ENCODE measurements at places on chromosomes 16 and 17. TPM values are rescaled to one million over a fixed set of nuclear protein-coding genes. Genes with fewer than 3 reads are reported as not detected.

Gene MYL11
- total RNA-seq: 1.2 TPM

Gene VMO1
- not detected for total RNA-seq

Gene TBC1D28
- total RNA-seq: not detected

Gene NPIPB2
- 6.9 TPM for total RNA-seq

Gene KRT32
- total RNA-seq: not detected

Gene UTS2R
- not detected for total RNA-seq

Gene CCL3
- 52.7 TPM for total RNA-seq

Gene BRIP1
- total RNA-seq: 17.0 TPM

Gene GINS2
- 74.1 TPM for total RNA-seq

Gene TMC7
- total RNA-seq: not detected

Gene ADAD2
- 0.66 TPM for total RNA-seq

Gene KCNJ2
- total RNA-seq: not detected

Gene HCRT
- not detected for total RNA-seq

Gene DUS1L
- total RNA-seq: 175 TPM

Gene IL21R
- total RNA-seq: 99.5 TPM

- H3K27ac ChIP-seq: no peak overlapping the region
- H3K27me3 ChIP-seq: no peaks in the 10 kb centered on the region
- no peak for DNase-seq
- no peaks in the 10 kb centered on the region for H3K4me1 ChIP-seq
Observed at GRCh38 chr17:73132085-73132492, 32.7 kb upstream of the SSTR2 start.

- no peaks in the 10 kb centered on the region for H3K27me3 ChIP-seq
- H3K4me3 ChIP-seq: no peak overlapping the region
- H3K4me1 ChIP-seq: no peaks in the 10 kb centered on the region
- H3K36me3 ChIP-seq: no peaks in the 10 kb centered on the region
- H3K27ac ChIP-seq: no peak overlapping the region
Observed at GRCh38 chr17:73690676-73691075, 46.4 kb upstream of the SDK2 start.

- peaks cover 9% of the 10 kb centered on the region for H3K27me3 ChIP-seq
- H3K4me1 ChIP-seq: peaks cover 5% of the 10 kb centered on the region
- H3K36me3 ChIP-seq: no peaks in the 10 kb centered on the region
- H3K4me3 ChIP-seq: peak overlapping the region; percentile 79
- H3K27ac ChIP-seq: no peak overlapping the region
Observed at GRCh38 chr17:73311428-73311780, 397 bp downstream of the CDC42EP4 start.

GRCh38 chr16:22789281-22789945, 24.5 kb upstream of the HS3ST2 start:
- peaks cover 2% of the 10 kb centered on the region for H3K4me1 ChIP-seq
- no peak for DNase-seq
- no peak overlapping the region for H3K27ac ChIP-seq
- no peaks in the 10 kb centered on the region for H3K36me3 ChIP-seq

DNA sequence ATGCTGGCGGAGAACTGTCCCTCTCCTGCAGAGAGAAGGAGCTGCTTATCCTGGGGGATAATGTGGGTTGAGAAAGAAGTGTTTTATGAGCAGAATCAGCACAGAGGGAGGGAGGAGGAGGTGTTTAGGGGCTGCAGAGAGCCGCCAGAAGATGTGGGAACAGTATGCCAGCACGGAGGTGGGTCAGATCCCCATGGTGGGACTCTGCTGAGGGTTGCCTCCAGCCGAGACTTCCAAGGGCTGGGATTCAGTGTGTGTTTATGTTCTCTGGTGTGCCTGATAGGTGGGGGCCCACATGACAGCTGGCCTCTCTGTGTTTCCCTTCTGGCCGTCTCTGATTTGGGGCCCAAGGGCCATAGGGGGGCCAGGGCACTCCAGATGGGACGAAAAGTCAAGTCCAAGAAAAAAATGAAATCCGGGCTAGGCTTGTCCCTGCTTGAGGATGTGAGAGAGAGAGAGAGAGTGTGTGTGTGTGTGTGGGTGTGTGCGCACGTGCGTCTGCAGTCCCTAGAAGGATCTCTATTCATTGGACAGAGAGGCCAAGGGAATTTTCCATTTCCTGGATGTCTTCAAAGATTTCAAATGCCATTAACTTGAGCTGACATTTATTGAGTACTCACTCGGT, 21.6 kb downstream of the PRKCB start:
- H3K27me3 ChIP-seq: no peaks in the 10 kb centered on the region
- H3K27ac ChIP-seq: peak overlapping the region; percentile 65
- H3K36me3 ChIP-seq: peaks cover 46% of the 10 kb centered on the region
- H3K4me1 ChIP-seq: peaks cover 76% of the 10 kb centered on the region

DNA sequence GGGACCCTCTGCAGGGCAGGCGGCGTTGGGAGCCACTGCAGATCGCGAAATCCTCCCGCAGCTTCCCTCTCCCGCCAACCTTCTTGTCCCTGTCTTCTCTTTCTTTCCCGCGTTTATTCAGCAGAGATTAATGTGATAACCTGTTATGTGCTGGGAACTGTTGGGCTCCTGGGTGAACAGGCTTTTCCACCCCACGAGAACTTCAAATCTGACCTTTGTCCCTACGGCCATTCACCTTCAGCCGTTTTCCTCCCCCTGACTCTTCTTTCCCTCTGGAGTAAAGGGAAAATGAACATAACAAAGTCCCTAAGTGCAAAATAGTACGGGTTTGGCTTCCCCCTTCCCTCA, 15.2 kb upstream of the KPNA2 start:
- H3K4me1 ChIP-seq: peaks cover 15% of the 10 kb centered on the region
- peak overlapping the region; percentile 88 for H3K4me3 ChIP-seq
- peaks cover 2% of the 10 kb centered on the region for H3K36me3 ChIP-seq
- DNase-seq: no peak
- H3K27me3 ChIP-seq: peaks cover 5% of the 10 kb centered on the region
- peak overlapping the region; percentile 92 for H3K27ac ChIP-seq

GRCh38 chr16:12976496-12976895, 75.1 kb downstream of the SHISA9 start:
- no peaks in the 10 kb centered on the region for H3K27me3 ChIP-seq
- no peak for DNase-seq
- no peak overlapping the region for H3K27ac ChIP-seq

DNA sequence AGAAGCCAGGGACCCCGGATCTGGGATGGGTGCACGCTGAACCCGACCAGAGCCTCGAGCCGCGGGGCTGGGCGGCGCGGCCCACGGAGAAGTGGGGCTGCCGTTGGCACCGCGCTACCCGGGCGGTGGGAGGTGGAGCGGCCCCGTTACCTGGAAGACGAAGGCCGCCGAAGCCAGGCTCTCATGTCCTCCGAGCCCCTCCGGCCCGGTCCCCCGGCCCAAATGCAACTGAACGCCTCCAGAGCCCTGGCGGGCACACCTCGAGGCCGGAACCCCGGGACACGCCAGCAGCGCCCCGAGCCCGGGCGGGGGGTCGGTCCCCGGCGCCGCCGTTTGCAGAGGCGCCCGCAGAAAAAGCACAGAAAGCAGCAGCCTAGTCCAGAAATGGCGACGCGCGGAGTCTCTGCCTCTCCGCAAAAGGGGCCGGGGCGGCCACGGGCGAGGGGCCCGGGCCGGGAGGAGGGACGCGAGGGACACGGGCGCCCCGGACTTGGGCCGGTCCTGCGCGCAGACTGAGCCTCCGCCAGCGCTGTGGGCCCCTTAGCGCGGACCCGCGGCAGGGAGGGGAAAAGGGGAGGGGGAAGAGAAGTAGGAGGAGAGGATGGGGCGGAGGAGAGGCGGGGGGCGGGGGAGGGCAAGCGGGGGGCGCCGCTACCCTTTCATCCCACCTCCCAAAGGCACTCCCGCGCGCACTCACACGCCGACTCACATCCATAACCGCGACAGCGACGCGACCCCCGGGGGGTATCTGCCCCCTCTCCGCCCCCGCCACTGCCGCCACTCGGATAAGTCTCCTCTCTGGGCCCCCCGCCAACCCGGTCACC, 1.4 kb downstream of the AXIN2 start:
- H3K27me3 ChIP-seq: no peaks in the 10 kb centered on the region
- peak overlapping the region; percentile 78 for H3K4me3 ChIP-seq
- DNase-seq: peak; percentile 27
- H3K36me3 ChIP-seq: no peaks in the 10 kb centered on the region

DNA sequence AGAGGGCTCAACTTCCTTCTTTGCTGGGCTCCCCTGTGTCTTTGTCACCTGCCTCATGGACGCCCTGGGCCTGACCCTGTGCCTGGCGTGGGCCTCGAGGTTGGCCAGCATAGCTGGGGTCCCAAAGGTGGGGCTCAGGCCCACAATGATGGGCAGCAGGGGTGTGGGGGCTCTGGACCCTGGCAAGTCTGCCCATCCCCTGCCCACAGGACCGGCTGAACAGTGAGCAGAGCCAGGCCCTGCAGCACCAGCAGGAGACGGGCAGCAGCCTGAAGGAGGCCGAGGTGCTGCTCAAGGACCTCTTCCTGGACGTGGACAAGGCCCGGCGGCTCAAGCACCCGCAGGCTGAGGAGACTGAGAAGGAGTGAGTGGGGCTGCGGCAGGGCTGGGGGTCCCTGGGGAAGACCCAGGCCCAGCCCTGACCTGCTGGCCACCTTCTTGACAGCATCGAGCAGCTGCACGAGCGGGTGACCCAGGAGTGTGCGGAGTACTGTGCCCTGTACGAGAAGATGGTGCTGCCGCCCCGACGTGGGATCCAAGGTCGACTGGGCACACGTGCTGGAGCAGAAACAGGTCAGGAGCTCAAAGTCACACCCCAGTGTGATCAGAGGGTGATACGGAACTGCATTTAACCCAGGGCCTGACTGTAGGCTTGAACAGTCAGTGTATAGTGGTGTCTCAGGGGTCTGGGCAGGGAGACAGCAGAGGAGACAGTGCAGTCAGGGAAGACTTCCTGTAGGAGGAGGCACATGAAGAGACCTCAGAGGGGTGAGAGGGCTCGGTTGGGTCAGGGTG, 3.8 kb downstream of the EVPLL start:
- DNase-seq: no peak
- peaks cover 6% of the 10 kb centered on the region for H3K27me3 ChIP-seq
- no peak overlapping the region for H3K27ac ChIP-seq
- H3K36me3 ChIP-seq: no peaks in the 10 kb centered on the region
- H3K4me1 ChIP-seq: no peaks in the 10 kb centered on the region
- H3K4me3 ChIP-seq: no peak overlapping the region

- DNase-seq: no peak
- no peak overlapping the region for H3K4me3 ChIP-seq
- no peak overlapping the region for H3K27ac ChIP-seq
- peaks cover 1% of the 10 kb centered on the region for H3K4me1 ChIP-seq
Observed at GRCh38 chr17:1174263-1174880, 5.4 kb downstream of the ABR start.

DNA sequence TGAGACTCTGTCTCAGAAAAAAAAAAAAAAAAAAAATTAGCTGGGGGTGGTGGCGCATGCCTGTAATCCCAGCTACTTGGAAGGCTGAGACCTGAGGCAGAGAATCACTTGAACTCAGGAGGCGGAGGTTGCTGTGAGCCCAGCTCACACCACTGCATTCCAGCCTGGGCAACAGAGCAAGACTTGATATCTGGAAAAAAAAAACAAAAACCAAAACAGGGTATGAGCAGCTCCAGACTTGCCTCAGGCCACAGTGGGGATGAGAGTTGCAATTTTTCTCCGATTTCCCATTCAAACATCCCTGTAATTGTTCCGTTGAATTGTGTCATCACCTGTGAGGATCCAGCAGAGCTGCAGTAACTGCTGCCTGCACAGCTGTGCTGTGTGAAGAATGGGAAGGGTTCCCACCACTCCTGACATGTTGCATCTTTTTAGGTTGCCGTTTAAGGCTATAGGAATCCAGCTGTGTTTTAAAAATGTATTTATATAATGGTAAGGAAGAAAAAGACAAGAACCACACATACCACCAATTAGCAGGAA, 150.0 kb downstream of the VPS53 start:
- peaks cover 16% of the 10 kb centered on the region for H3K36me3 ChIP-seq
- H3K4me1 ChIP-seq: peaks cover 9% of the 10 kb centered on the region
- H3K27me3 ChIP-seq: no peaks in the 10 kb centered on the region
- H3K4me3 ChIP-seq: no peak overlapping the region
- no peak for DNase-seq
- no peak overlapping the region for H3K27ac ChIP-seq

GRCh38 chr17:55121268-55121667, 143.5 kb upstream of the HLF start:
- DNase-seq: no peak
- H3K27ac ChIP-seq: no peak overlapping the region
- no peak overlapping the region for H3K4me3 ChIP-seq
- H3K4me1 ChIP-seq: no peaks in the 10 kb centered on the region
- H3K36me3 ChIP-seq: no peaks in the 10 kb centered on the region

DNA sequence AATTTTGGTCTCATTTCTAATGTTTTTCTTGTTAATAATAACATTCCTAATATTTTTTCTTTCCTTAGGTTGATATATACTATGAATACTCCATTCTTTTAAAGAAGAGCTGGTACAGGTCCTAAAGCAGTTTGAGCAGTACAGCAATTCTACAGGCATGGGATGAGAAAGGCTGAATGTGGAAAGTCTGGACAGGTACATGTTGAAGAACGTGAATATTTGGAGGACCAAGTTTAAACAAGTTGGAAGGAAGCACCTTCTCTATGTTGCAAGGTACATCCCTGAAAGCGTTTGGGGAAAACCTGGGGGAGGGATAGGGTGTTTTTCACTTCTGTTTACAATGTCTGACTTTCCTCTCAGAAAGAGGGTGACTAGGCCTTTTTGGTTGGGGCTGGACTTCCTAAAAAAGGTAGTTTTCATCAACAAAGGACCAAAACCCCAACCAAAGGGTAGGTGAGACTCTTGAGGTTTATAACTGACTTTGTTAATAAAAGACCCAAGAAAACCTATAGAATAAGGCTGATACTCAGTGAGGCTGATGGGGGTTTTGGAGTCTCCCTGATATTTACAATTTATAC, 95.9 kb upstream of the AXIN2 start:
- DNase-seq: no peak
- no peak overlapping the region for H3K4me3 ChIP-seq
- H3K36me3 ChIP-seq: no peaks in the 10 kb centered on the region
- peak overlapping the region; percentile 21 for H3K27ac ChIP-seq

- H3K27me3 ChIP-seq: no peaks in the 10 kb centered on the region
- peaks cover 33% of the 10 kb centered on the region for H3K4me1 ChIP-seq
- no peak for DNase-seq
Observed at GRCh38 chr17:42704490-42704836, 22.1 kb downstream of the CNTNAP1 start.

- peaks cover 4% of the 10 kb centered on the region for H3K27me3 ChIP-seq
- H3K4me1 ChIP-seq: no peaks in the 10 kb centered on the region
- DNase-seq: no peak
Observed at GRCh38 chr16:86396422-86396821, 113.9 kb upstream of the FOXF1 start.

- H3K27ac ChIP-seq: no peak overlapping the region
- H3K4me1 ChIP-seq: no peaks in the 10 kb centered on the region
- H3K36me3 ChIP-seq: peaks cover 30% of the 10 kb centered on the region
- no peak overlapping the region for H3K4me3 ChIP-seq
- no peak for DNase-seq
Observed at GRCh38 chr17:57636274-57636673, 108.8 kb downstream of the CCDC182 start.

GRCh38 chr16:30066761-30067583, 1.4 kb downstream of the ALDOA start:
- H3K4me3 ChIP-seq: peak overlapping the region; percentile 99
- no peak for DNase-seq
- no peaks in the 10 kb centered on the region for H3K27me3 ChIP-seq
- H3K4me1 ChIP-seq: peaks cover 35% of the 10 kb centered on the region

- H3K4me3 ChIP-seq: no peak overlapping the region
- H3K27ac ChIP-seq: no peak overlapping the region
- no peaks in the 10 kb centered on the region for H3K4me1 ChIP-seq
- H3K36me3 ChIP-seq: peaks cover 30% of the 10 kb centered on the region
Observed at GRCh38 chr16:89808475-89808874, 8.0 kb downstream of the FANCA start.

- no peak for DNase-seq
- H3K27me3 ChIP-seq: no peaks in the 10 kb centered on the region
- H3K36me3 ChIP-seq: peaks cover 2% of the 10 kb centered on the region
- no peak overlapping the region for H3K4me3 ChIP-seq
Observed at GRCh38 chr16:630249-630814, 453 bp upstream of the WFIKKN1 start.

- H3K4me1 ChIP-seq: peaks cover 15% of the 10 kb centered on the region
- DNase-seq: peak; percentile 18
Observed at GRCh38 chr17:48997103-48997826, at the start of gene IGF2BP1. IGF2BP1 (plus strand) TSS chr17:48997385; CDS start chr17:48997746, 361 bp downstream.

Measured in activated naive CD8-positive, alpha-beta T cell treated with anti-CD3 and anti-CD28 coated beads for 36 hours (primary cell).